ENCODE measurements at places on chromosomes 12 and 14.

GRCh38 chr12:74890237-74890599 lies 319.4 kb downstream of the KCNC2 start:
- DNase-seq = no peak

- DNase-seq = no peak
Observed at GRCh38 chr12:78096909-78097597, 266.4 kb downstream of the NAV3 start.

DNA sequence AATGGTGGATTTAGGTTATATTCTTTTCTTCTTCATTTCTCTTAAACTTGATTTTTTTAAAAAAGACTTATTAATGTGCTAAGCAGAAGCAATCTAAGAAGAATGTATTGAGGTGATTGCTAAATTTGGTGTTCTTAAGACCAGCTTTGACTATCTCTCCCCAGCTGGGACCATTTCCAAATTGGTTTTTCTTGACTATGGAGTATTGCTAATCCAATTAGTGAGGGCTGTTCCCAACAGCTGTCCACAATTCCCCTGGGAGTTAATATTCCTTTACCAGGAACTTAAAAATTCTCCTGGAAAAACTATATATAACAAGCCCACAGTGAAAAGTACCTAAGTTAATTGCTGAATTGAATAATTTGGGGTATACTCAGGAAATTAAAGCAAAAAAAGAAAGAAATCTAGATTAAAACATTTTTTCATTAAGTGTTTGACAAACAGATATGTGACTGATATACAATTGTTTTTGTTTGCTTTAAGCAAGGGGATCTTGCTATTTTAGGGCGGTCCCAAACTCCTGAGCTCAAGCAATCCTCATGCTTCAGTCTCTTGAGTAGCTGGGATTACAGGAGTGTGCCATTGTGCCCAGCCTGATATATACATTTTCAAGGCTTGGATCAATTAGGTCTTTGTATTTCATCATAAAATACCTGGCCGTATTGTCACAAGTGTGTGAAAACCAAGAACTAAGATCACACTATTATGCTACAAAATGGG lies 105.0 kb downstream of the FAR2 start:
- no peak for DNase-seq

DNA sequence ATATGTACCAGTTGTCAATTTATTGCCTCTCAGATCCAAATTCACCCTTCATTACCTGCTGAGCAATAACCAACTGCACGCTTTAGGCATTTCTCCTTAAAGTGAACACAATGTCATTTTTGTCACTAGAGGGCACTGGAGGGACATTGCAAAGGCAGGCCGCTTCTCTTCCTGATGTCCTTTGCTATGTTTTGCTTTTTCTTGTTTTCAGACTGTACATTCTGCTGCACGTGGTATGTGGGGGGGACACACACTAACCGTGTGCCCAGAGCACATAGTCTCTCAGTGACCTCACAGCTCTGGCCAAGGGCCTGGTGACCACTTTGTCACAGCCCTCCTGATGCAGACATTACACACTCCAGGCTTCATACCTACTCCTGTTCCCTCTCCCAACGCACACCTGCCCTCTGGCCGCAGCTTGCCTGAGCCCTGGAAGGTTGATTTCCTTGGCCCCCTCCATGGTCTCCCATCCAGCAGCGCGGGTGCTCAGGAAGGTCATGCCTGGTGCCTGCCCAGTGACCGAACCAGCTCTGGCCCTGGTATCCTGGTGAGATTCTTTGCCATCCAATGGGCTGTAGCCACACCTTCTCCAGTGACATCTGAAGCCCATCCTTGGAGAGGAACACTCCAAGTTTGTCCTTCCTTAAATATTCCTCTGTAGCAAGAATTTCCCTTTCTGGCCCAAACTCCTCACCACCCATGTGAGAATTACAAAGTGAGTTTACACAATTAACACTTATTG lies 39.9 kb downstream of the MYO1H start:
- no peak for DNase-seq

GRCh38 chr12:66268562-66268961 lies 33.7 kb upstream of the HELB start:
- no peak for DNase-seq

GRCh38 chr12:13038491-13039161 lies 5.6 kb upstream of the FAM234B start:
- no peak for DNase-seq
